Hypothalamus (tissue), 51 donors: ENCODE measurements at places on chromosomes 2 and 18.

GRCh38 chr2:38248707-38249106 is 128.4 kb downstream of the ATL2 start:
- DNase-seq: no peak

DNA sequence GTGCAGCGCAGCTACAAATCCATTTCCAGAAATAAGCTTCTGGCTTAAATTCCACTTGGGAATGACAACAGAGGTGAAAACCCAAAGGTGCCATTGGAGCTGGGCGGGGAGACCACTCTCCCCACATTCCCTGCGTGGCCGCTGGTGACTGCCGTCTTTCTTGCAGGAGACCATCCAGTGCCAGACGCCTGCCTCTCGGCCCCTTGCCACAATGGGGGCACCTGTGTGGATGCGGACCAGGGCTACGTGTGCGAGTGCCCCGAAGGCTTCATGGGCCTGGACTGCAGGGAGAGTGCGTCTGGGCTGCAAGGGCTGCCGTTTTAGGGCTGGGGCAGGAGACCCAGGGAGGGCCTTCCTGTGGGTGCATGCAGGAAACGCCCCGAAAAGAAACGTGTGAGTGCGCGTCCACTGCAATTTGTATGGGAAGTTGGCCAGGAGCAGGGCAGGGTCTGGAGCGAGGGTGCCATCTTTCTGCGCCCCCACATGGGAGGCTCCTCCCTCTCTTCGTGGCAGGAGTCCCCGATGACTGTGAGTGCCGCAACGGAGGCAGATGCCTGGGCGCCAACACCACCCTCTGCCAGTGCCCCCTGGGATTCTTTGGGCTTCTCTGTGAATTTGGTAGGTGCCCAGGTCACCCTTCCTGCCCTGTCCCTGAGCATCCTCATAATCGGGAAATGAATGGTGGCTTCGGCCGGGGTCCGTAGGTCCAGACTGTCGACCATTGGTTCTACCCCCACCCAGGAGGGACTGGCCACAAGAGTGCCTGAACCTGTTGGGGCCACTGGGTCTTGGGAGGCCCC is 49.9 kb downstream of the SNED1 start:
- no peak for DNase-seq

DNA sequence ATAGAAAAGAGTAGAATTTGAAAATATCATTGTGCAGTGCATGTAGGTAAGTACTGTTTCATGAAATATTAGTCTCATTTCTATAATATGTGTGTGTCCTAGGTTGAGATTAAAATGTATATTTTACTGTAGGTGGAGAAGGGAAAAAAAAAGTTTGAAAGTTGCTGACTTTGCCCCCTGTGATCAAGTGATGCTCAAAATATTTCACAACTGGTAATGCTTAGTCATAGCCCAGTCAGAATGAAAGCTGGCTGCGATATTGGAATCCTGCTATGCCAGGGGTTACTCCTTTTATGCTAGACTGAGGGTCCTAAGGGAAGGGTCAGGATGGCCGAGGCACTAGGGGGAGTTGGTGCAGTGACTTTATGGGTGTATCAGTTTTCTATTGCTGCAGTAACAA is 19.5 kb upstream of the CFAP36 start:
- no peak for DNase-seq

- no peak for DNase-seq
Observed at GRCh38 chr18:44729631-44730101, 49.0 kb downstream of the SETBP1 start.

GRCh38 chr2:68196120-68196716 is 38.5 kb downstream of the PNO1 start:
- no peak for DNase-seq

GRCh38 chr2:19899985-19900930 is 1.5 kb downstream of the TTC32 start:
- DNase-seq: no peak

DNA sequence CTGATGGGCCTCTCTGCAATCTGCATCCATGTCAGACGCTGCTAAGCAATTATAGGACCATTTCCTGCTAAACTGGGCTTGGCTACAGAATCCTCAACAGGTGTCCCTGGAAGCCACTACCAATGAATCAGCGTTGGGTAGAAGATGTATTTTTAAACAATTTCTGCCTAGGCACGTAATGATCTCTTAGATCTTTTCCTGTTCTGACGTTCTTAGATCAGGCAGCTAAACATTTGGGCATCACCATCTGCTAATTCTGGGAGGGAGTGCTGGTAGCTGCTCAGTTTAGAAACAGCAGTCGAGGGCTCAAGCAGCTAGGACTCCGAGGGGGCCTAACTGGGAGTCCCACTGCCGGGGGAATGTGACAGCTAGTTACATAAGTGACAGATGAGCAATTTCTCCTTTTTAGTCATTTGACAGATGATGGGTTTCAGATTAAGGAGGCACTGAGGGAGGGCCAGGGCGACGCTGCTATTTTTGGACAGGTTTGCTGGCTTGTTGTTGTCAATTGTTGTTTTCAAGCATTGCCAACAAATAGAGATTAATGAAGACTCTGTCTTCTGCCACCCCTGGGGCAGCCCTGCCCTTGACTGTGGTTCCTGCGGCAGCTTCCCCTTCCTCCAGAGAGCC is 92.7 kb downstream of the MRO start:
- no peak for DNase-seq

DNA sequence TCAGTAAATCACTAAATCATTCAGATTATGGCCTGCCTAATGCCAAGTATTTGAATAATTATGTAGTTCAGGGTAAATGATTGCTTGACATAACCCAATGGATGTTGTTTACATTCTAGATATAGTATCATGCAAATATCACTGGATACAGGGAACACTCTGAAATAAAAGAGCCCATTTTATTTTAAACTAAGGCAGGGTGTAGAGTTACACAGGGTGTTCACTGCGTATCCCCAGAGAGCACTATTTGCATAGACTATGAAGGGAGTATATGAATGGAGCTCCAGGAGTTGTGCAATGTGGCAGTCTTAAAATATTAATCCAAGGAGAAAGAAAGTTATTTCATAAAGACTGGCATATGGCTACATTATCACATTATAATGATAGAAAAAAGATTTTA is 701.1 kb upstream of the KLHL29 start:
- DNase-seq: no peak

GRCh38 chr2:3177891-3178577 is 199.6 kb downstream of the EIPR1 start:
- no peak for DNase-seq

DNA sequence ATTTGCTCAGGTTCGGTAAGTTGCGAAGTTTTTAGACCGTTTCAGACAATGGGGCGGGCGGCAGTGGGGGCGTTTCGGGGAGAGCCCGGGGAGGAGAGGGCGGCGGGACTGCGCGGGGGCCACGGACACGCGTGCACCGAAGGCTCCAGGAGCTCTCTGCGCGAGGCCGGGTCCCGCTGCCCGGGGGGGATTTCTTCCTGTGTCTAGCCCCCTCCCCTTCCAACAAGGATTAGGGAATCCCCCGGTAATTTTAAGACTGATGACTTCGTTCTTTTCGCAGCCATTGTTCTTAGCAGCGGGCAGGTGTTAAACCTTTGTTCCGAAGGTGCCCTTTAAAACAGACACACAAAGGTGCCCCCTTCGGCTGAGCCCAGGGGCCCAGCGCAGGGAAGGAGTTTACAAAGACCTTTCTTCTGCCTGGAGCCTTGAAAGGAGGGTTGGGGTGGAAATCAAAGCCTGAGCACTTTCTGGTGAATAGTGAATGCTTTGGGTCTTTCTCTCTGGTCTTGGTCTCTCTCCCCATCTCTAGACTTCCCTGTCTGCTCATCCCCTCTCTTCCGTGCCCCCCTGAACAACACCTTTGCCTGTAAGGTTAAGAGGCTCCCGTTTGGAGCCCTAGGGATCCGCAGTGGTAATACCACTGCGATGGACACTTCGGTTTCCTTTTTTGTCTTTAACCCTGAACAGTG is 2.1 kb downstream of the TRIB2 start:
- DNase-seq: no peak

DNA sequence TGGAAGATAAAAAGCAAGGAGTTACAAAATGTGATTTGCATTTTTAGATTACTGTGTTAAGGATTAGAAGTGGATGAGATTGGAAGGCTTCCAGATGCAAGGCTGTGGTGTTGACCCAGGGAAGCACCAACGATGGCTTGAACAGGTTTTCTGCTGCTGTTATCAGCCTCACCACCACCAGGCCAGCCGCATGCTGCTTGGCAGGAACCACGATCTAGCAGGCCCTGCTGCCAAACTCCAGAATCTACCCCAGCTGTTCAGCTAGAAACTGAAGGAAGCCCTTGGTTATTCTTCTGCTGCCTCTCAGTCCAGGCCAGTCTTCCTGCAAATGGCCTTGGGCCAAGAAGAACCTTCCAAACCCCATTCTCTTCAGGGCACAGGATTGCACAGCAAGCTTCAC is 133.9 kb downstream of the MTCL1 start:
- no peak for DNase-seq

DNA sequence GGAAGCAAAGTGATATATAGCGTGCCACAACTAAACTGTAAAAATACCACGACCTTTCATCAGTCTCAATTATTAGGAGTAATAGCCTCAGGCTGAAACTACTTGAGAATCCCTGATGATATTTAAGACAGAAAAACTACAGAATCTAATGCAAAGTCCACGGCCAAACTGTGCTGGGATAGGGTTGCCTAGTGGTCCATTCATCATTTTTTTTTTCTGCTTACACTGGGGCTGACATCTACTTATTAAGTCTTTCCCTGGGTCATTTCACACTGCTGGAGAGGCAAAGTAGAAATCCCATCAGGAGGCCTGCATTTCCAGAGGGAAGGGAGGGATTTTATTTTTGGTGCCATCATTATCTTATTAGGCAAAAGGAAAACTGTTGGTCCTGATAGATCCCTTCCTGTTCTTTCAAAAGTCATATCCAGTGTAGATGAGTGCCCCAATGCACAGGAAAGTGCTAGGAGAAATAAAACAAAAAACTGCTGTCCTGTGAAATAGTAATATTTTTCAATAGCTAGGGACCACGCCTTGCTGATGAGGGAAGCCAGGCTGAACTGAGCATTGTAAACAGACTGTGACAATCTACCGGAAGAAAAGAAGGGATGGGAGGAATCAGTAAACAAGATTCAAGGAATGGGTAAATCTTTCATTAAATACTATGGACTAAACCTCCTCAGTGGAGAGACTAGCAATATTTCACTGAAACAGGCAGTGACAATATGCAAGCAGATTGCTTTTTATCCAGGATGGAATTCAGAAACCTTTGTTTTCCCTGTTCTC is 644.3 kb downstream of the IRS1 start:
- DNase-seq: no peak

GRCh38 chr2:113175042-113175628 is 1.4 kb downstream of the PSD4 start:
- DNase-seq: no peak

GRCh38 chr2:128311755-128312341 is 6.8 kb downstream of the HS6ST1 start:
- no peak for DNase-seq

- DNase-seq: no peak
Observed at GRCh38 chr18:26040051-26040656, 50.3 kb downstream of the SS18 start.

GRCh38 chr18:41265047-41265446 is 690.0 kb upstream of the PIK3C3 start:
- DNase-seq: no peak

DNA sequence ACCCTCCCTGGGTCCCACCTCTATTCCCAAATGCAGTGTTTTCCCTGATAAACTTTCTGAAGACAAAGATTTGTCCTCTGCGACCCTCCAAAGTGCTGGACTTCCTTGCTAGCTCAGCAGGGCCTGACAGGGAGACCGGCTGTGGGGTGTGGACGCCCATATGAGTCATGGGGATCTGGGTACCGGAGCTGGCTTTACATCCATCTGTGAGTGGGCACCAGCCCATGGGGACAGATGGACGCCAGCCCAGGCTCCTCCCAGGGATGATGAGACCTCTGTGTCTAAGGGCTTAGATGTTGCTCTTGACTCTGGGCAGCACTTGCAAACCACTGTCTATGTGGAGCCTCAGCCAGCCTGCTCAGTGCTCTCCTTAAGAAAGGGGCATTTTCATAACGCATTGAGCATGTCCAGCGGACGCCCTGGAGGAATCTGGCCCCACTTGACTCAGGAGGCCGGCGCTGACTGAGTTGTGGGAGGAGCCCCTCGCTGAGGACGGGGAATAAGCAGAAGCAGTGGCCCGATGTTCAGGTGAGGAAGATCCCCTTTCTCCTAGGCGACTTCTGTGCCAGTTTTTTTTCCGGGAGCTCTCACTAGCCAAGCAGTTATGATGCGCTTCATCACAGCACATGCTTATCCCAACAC is 229.4 kb upstream of the MYT1L start:
- no peak for DNase-seq

- no peak for DNase-seq
Observed at GRCh38 chr2:133090358-133090757, 420.4 kb upstream of the LYPD1 start.

DNA sequence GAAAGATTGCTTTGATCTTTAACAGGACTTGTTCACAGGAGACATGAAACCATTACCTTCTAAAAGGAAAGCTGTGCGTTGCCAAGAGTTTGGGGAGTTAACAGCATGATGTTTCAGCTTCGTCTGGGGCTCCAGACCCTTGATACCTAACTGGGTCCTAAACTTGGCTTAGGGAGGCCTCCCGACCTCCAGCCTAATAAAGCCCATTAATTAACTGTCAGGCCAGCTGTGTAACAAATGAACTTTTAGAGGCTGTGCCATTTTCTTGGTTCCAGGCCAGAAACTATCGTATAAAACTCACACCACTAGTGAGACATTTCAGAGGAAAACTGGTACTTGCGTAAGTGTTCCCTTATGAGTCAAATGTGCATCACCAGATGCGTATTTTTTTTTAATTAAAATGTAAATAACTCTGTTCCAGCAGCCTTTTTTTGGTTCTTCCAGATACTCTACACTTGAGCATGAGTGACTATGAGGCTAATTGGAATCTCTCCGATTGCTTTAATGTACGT is 236.5 kb downstream of the BCL2 start:
- no peak for DNase-seq

DNA sequence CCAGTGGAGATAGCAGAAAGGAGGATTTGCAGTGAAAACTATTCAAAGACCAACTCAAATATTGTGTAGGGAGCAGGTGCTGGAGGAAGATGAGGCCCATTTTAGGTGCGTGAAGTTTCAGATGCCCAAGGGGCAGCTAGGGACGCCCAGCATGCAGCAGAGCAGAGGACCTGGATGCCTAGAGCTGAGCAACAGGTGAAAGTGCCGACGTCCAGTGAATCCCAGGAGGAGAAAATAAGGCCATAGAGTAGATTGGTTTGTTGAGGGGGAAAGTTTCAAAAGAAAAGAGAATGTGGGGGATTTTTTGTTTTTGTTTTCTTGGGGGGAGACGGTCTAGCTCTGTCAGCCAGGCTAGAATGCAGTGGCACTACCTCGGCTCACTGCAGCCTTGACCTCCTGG is 53.1 kb downstream of the OSBPL1A start:
- no peak for DNase-seq
